ENCODE measurements at places on chromosomes 12 and 14.

DNA sequence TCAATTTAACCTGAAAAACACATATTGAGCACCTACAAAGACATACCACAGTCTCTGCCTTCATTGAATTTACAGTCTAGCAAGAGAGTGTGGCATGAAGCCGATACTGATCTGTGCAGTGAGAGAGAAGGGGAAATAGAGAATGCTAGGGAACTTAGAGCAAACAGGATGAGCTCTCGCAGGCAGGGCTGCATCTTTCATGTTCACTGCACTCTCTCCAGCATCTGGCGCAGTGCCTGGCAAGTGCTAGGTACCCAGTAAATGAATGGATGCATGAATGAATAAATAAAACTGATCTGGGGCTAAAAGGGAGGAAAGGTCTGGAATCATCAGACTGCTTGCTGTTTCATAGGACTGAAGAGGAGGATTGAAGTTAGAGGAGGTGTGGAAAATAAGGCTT, 256.5 kb upstream of the NPAS3 start:
- peak; percentile 34 for DNase-seq

DNA sequence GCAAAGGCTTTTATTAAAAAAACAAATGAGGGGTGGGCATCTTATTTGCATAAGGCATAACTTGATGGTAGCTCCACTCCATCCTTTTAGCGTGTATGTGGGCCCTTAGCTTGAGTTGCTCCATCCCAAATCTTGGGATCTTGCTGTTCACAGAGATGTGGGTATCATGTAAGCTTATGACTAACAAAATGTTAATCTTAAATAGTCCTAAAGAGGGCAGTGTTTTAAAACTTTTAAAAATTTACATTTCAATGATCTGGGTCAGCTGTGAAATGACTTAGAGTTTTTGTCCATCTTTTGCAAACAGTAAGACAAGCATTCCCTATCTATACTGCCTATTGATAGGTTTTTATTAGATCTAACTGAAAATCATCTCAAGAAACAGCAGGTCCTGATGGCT, 86.0 kb downstream of the SLCO1A2 start:
- peak; percentile 52 for DNase-seq

DNA sequence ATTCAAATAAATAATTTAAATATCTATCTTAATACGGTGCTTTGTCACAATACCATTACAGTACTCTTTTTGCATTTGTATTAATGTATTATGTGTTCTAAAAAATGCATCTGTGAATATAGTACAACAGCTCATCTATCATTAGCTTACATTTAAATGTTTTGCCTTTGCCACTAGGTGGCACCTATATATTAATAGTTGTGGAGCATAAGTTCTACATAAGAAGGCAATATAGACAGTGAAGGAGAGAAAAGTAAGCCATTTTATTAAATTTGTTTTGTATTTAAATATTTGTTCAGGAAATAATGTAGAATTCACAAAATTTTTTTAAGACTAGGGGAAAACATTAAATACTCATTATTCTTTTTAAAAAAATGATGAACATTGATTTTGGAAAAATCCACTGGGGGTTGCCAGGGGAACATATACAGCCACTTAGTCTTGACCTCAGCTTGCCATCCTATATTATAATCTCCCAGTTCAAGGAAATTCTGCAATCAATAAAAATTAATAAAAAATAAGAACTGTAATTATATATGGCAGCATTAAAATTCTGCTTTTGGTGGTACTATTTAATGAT, 9.8 kb downstream of the CCER1 start:
- peak; percentile 44 for DNase-seq

DNA sequence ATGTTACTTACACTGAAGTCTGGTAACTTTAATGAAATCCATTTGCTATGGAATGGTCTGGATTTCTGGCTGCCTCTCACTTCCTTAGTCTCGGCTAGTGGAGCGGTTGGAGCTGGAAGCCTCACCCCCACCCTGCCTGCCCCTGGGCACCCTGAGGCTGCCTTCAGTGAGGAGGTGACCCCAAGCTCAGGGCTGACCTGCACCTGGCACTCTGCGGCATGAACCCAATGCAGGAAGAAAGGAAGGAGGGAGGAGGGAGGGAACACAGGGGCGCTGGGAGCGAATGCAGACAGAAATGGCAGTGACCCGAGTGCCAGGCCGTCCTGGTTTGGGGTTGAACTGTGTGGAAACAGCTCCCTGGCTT, 353.1 kb downstream of the TMEM121 start:
- no peak for DNase-seq

- no peak for DNase-seq
These were observed at the start of gene LTB4R for GRCh38 chr14:24310646-24311604. LTB4R (plus strand) TSS chr14:24311502; CDS start chr14:24315652, 4,150 bp downstream.

- DNase-seq: no peak
These were observed 2.1 kb downstream of the RPS29 start for GRCh38 chr14:49584058-49584457.

DNA sequence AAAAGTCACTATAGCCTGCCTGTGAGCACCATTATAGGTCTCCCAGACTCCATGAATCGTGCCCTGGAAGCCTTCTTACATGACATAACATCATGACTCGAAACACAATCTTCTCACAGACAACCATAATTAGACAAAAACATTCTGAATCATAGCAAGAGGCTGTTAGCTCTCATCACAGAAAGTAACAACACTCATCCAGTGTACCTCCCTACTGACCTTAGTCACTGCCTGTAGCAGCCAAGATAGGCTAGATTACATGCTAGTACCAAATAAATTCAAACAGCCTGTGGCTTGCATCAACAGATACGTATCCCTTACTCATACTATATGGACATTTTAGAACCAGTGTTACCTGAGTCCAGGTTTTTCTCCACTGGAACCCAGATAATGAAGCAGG, 663.8 kb upstream of the FOXG1 start:
- DNase-seq: no peak

DNA sequence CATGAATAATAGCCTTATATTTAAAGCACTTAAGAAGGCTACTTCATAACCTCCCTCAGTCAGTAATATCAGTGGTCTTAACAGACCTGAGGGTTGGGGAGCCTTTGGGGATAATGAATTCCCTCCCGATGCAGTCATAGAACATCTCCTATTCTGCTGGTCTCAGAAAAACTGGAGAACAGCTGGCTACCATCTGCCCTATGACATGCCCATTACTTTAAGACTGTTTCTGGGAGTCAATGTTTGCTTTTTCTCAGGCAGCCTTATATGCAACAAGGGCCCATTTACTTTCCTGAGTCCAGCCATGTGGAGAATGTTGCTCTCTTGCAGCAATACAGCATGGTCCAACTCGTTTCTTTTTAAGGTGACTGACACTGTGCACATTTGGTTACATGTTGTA, 161.7 kb upstream of the PARP11 start:
- DNase-seq: no peak

DNA sequence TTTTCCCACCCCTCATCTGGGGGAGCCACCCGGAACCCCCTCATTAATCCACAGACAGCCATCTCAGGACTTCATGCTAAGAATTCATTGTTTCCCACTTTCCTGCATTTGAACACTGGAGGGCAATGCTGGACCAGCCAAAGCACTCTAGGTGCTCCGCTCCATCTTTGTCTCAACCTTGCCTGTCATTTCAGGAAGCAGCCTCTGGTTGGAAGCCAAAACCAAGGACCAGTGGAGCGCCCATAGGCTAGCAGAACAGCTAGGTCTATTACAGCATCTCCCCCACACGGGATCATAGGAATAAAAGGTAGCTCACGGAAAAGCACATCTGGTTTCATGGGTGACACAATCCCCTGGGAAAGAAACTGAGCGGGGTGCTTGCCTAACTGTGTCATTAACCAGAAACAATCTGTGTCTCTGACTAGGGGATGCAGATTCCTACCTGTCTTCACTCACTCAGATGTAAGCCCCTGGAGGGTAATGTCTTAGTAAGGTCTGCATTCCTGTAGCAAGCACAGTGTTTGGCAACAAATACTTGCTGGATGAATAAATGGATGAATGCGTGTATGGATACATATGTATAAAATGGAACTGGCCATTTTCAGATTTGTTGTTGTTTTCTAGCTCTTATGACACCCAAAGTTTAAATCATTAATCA, 197.0 kb downstream of the DAD1 start:
- DNase-seq: peak; percentile 81

- peak; percentile 42 for DNase-seq
These were observed 67.9 kb upstream of the PDZRN4 start for GRCh38 chr12:41120211-41120610.

- no peak for DNase-seq
These were observed 135.0 kb downstream of the ANO6 start for GRCh38 chr12:45350861-45351260.

DNA sequence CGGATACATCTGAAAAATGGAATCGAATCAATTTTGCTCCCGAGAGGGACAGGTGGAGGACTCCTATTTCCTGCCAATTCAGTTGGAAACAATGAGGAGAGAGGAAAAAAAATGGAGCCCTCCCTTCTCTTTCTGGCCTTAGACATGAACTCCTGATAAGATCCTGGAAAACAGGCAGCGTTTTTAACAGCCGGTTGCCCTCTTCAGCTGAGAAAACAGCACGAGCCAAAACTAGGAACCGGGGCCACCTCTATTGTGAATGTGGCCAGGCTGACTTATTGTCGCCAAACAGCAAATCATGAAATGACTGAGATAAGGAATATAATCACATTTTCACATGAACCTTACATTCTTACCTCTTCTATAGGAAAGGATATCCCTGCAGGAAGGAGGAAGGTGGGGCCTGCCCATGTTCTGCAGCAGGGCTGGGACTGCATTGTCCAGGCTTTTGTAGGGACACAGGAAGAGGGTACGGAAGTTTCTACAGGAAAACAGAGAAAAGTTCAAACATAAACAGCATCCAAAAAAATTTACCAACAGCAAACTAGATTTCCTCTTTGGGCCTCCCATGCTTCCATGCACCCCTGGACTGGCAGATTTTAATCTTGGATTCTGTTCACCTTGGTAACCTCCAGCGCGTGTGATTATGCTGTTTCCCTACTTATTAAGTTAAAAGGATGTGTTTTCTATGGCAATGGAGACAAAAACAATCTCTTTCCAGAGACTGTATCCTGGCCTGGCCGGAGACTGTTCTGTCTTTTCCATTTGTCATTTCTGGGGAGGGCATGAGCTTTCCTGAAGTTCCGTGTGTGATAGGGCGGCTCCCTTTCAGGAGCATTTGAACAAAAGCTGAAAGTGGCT, 29.0 kb upstream of the ELK3 start:
- no peak for DNase-seq

GRCh38 chr12:49921936-49922335, 18.2 kb upstream of the FAIM2 start:
- no peak for DNase-seq

- DNase-seq: no peak
These were observed 16.0 kb upstream of the LRP6 start for GRCh38 chr12:12282761-12283425.

- no peak for DNase-seq
These were observed 62.4 kb downstream of the SLC15A4 start for GRCh38 chr12:128761379-128761790.

DNA sequence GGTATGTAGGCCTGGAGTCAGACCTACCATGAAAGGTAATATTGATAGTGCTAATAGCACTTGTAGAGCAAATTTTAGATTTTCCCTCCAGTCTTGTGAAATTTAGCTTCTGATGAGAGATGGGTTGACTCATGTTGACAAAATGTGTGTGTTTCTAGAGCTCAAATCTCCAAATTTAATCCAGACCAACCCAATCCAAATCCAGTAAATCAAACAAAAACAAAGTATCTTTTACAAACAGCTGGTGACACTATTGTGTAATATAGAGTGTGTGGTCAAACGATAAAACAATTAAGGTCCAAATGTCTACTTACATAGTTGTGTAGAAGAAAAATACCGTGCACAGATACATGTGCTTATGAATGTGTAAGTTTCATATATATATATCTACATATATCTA, 63.4 kb upstream of the KITLG start:
- DNase-seq: no peak

GRCh38 chr12:64794305-64794704, 30.1 kb upstream of the TBC1D30 start:
- no peak for DNase-seq

DNA sequence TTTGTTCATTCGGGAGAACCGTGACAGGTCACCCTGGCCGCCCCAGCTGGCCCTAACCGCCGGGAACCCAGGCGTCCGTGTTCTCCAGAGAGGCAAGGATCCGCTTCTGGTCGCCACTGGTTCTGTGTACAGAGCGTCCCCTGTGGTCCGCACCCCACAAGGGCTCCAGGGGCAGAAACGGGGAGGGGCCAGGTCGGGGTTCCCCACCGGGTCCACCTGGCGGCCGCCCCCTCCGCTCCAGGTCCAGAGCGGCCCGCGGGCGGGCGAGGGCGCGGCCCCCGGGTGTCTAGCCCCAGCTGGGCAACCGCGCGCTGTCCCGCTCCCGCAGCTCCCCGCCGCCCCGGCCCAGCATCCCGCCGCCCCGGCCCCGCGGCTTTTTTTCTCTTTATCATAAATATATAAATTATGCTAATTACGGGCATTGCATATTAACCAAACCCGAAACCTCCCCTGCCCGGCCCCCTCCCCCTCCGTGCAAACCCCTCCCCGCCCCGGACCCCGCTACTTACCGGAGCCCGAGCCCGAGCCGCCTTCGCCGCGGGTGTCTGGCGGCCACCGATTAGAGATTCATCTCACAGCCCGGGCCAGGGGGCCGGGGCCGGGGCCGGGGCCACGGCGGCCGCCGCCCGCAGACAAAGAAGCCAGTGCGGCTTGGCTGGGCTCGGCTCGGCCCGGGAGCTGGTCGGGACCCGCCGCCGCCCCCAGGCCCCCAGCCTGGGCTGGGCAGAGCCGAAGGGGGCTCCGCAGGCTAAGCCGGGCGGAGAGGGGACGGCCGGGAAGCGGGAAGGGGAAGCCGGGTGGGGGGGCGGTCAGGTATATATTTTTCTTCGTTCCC, 512 bp downstream of the POU6F1 start:
- DNase-seq: peak; percentile 58

GRCh38 chr14:104353221-104353920, 215.0 kb downstream of the KIF26A start:
- no peak for DNase-seq

- DNase-seq: no peak
These were observed 890 bp downstream of the TEP1 start for GRCh38 chr14:20412411-20412810.

DNA sequence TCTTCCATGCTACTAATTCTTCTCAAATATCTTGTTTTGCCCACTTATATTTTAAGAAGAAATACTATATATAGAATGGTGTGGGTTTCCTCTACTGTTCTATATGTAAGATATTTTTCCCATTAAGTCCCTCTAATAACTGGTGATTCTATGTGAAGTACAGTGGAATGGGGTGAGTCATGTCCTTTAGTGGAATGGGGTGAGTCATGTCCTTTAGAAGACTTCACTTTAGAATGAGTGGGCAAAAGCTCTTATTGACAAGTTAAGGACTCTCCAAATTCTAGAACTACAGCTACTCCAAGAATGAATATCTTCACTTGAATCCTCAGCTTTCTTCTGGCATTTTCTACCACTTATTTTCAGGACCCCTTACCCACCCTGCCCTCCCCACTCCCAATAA, 349.9 kb downstream of the ETNK1 start:
- DNase-seq: no peak

GRCh38 chr12:24049101-24049500, 99.6 kb upstream of the SOX5 start:
- no peak for DNase-seq

- DNase-seq: no peak
These were observed 42.7 kb upstream of the TMEM132C start for GRCh38 chr12:128224226-128224625.

All from pons (tissue), 1 donor.